ENCODE measurements at places on chromosomes 11 and 22. TPM values are rescaled to one million over a fixed set of nuclear protein-coding genes. Genes with fewer than 3 reads are reported as not detected.

Gene OR52E5
- total RNA-seq = not detected

Gene CARD18
- total RNA-seq = 37.0 TPM

Gene ISX
- not detected for total RNA-seq

Gene ASPHD2
- 0.89 TPM for total RNA-seq

Gene CYB5R2
- 13.8 TPM for total RNA-seq

Gene KRTAP5-9
- total RNA-seq = not detected

Measured in skin of body (tissue), 3 donors.